Left lung (tissue), 14 donors: ENCODE measurements at places on chromosomes 12 and 14. TPM values are rescaled to one million over a fixed set of nuclear protein-coding genes. Genes with fewer than 3 reads are reported as not detected.

EGLN3 gene
- 42.2 TPM for polyA plus RNA-seq

RPGRIP1 gene
- 0.58 TPM for polyA plus RNA-seq

FBXO34 gene
- polyA plus RNA-seq: 32.4 TPM

SPTB gene
- 4.7 TPM for polyA plus RNA-seq

NUDT14 gene
- 37.3 TPM for polyA plus RNA-seq

OAS1 gene
- 4.8 TPM for polyA plus RNA-seq

GALNT16 gene
- 4.4 TPM for polyA plus RNA-seq

NYNRIN gene
- 86.3 TPM for polyA plus RNA-seq

PTPRB gene
- polyA plus RNA-seq: 34.6 TPM

OTX2 gene
- polyA plus RNA-seq: not detected

RFX4 gene
- not detected for polyA plus RNA-seq

DNAH10 gene
- 6.2 TPM for polyA plus RNA-seq

FLVCR2 gene
- 11.2 TPM for polyA plus RNA-seq

HSPA2 gene
- 12.6 TPM for polyA plus RNA-seq

CMA1 gene
- polyA plus RNA-seq: not detected

ZCCHC8 gene
- 46.3 TPM for polyA plus RNA-seq

ERP27 gene
- polyA plus RNA-seq: 10.2 TPM

PLCZ1 gene
- 3.0 TPM for polyA plus RNA-seq

KRT7 gene
- polyA plus RNA-seq: 21.6 TPM

CARMIL3 gene
- 1.4 TPM for polyA plus RNA-seq

NEUROD4 gene
- polyA plus RNA-seq: not detected

NR2C1 gene
- 73.0 TPM for polyA plus RNA-seq

C12orf50 gene
- polyA plus RNA-seq: 0.53 TPM

TAS2R46 gene
- polyA plus RNA-seq: 0.34 TPM
